GM04503 (cell line): ENCODE measurements at places on chromosomes 5 and 9.

DNA sequence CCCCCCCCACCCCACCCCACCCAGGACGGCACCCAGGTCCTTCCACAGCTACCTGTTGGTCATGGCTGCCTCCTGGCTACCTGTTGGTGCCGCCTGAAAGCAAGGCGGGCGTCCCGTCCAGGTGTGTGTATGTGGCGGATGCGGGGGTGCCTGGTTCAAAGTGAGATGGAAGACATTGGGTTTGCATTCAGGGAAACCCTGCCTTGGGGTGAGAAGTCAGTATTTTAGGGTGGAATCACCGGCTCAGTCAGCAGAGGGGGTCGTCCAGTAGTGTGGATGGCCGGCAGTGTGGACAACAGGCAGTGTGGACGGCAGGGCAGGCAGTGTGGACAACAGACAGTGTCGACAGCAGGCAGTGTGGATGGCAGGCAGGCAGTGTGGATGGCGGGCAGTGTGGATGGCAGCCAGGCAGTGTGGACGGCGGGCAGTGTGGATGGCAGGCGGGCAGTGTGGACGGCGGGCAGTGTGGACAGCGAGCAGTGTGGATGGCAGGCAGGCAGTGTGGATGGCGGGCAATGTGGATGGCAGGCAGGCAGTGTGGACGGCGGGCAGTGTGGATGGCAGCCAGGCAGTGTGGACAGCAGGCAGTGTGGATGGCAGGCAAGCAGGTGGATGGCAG lies 28.0 kb downstream of the NKD2 start:
- DNase-seq: no peak

- no peak for DNase-seq
These were observed 809 bp downstream of the HNRNPAB start for GRCh38 chr5:178204935-178205748.

DNA sequence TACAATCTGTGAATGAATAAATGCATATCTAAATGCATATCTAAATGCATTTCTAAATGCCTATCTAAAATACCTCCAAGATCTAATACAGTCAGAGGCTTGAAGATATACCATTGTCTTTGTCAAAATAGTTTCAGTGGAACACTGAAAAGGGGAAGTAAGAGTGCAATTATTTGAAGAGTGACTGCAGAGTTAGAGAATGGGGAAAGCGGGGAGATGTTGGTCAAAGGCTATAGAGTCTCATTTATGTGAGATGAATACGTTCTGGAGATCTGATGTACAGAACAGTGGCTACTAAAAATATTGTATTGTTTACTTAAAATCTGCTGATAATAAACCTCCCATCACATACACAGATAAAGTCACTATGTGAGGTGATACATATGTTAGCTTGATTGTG lies 1126.2 kb upstream of the CDH9 start:
- no peak for DNase-seq

DNA sequence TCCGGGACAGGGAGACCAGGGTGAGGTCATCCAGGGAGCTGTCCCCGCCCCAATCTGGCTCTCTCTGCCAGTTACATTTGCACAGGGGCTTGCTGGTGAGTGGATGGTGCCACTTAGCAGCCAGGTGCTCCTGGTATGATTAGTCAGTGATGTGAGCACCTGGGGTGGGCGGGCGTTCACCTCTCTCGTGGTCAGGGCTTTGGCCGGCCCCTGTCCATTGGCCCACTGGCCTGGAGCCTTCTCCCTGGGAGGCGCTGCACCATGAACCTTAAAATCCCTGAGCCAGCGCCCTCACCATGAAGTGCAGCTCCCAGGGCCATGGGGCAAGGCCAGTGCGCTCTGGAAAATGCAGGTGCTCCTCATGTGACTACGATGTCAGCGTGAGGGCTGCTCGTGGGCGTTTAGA lies 2.0 kb downstream of the NKD2 start:
- no peak for DNase-seq

DNA sequence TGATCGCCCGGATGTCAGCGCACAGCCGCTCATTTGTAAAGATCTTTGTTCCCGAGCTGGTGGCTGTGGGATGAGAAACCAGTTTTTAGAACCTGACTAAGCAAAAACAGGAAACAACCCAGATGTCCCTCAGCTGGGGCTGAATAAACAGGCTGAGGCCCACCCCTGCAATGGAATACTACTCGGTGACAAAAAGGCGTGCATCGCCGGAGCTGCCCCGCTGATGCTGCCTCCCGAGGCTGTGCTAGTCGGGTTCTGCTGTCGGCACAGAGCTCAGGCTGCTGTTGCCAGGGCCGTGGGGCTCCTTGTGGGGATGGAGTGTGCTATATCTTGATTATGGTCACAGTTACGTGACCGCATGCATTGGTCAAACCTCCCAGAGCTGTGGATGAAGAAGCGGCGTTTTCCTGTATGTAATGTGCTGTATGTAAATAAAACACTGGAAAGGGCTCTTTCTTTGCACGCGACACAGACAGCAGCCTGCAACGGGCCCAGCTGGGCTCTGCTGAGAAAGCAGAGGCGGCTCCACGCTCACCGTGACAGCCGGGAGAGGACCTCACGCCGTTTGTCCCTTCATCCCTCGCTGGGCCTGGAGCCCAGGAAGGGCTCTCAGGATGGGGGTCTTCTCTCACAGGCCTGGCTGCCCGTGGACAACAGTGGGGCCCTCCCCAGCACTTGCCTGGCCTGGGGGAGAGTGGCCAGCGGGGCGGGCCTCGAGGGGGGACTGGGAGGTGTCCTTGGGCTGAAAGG lies 51.5 kb upstream of the RNU6ATAC start:
- DNase-seq: no peak

DNA sequence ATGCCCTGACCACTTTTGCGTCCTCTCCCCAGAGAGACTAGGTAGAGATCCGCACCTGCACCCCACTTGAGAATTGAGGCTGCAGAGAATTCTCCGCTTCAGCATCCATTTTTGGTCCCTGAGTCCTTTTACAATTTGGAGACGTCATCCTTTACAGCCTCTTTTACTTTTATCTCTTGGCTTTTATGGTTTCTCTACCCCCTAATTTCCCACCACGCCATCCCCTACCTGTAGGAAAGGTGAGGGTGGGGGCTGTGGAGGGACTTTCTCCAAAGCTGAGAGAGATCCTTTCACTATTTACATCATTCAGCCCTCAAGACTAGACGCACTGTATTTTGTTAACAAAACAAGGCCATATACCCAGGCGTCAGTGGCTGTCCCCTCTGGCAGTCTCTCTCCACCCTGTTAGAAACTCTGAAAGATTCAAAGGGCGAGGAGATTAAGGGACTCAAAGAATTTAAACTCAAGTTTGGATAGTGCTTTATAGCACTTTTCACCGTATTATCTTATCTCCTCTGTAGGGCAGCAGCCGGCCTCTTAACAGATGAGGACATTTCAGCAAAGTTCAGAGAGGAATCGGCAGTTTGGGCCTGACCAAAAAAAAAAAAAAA lies 1.7 kb downstream of the MSX2 start:
- DNase-seq: no peak

GRCh38 chr9:1031951-1032601 lies 18.1 kb upstream of the DMRT2 start:
- DNase-seq: no peak

DNA sequence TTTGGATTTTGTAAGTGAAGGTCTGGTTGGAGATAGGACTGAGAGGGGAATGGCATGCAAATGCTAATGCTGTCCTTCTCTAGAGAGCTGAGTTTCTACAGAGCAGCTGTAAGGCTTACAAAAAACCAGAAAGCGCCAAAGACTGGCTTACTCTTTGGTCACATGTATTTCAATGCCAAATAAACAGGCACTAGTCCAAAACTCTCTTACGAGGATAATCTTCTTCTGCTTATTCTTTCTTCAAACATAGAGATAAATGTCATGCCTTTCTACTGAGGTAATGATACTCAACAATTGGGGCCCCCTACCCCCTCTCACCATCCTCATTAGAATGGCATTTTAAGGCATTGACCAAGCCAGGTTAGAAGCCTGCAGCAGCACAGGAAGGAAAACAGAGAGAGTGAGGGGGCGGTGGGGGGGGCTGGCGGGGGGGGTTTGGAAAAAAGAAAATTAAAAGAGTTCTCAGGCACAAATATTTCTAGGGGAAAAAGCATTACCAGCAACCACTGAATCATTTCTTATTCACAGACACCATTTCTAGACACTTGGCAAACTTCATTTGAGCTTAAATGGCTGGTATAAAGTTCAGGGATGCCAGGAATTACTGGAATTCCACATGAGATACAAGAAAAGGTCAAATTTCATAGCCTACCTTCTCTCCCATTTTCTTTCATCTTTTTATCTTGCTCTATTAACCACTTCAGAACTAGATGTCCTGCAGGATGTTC lies 34.0 kb downstream of the PUM3 start:
- peak; percentile 86 for DNase-seq

GRCh38 chr5:122314036-122314435 lies 2.0 kb downstream of the SNCAIP start:
- no peak for DNase-seq

- no peak for DNase-seq
These were observed 26.3 kb downstream of the CDK7 start for GRCh38 chr5:69261034-69261433.

DNA sequence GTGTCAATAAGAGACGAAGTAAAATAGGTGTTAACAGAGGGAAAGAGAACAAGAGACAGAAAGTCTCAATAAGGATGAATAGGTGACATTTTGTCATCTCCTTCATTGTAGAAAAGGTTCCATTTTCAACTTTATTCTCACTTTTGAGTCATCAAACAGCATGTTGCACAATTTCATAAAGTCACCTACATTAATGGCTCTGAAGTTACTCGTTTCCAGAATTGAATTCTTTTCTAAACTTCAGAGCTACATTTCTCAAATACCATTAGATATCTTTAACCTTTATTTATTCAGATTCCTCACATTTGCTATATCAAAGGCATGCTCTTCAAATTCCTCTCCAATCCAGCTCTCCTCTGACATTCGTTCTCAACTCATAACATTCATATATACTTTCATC lies 13.1 kb downstream of the ADAMTS6 start:
- DNase-seq: no peak

- no peak for DNase-seq
These were observed 240.9 kb downstream of the GAS1 start for GRCh38 chr9:86706391-86706790.

- DNase-seq: no peak
These were observed 36.3 kb downstream of the PFDN1 start for GRCh38 chr5:140266471-140267200.

DNA sequence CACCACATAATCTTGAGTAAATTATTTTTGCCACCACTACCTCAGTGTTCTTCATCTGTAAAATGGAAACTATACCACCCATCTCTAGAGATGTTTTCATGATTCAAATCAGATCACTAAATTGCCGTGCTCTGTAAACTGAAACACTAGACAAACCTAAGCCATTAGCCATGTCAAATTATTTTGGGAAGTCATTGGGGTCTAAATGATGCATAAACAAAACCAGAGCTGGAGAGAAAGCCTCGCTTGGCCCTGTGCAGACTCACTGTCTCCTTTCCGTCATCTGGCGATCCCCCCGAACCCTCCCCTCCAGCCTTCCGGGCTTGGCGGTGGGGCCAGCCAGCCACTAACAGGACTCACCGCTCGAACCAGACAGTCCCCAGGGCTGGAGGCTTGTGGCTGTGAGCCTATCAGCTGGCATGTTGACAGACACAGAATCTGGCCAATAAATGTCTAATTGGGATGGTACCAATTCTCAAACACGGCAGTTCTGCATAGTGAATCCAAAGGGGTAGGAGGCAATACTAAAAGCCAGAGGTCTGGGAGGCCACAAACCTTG lies 256.5 kb downstream of the SEC61B start:
- DNase-seq: no peak

DNA sequence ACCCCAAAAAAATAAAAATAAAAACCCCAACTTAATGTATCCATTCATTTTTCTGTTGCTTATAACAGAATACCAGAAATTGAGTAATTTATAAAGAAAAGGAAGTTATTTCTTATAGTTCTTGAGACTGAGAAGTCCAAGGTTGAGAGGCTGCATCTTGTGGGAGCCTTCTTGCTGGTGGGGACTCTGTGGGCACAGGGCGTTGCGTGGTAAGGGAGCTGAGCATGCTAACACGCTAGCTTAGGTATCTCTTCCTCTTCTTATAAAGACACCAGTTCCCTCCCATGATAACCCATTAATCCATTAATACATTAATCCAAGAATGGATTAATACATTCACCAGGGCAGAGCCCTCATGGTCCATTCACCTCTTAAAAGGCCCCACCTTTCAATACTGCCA lies 150.9 kb downstream of the ZSWIM6 start:
- no peak for DNase-seq

DNA sequence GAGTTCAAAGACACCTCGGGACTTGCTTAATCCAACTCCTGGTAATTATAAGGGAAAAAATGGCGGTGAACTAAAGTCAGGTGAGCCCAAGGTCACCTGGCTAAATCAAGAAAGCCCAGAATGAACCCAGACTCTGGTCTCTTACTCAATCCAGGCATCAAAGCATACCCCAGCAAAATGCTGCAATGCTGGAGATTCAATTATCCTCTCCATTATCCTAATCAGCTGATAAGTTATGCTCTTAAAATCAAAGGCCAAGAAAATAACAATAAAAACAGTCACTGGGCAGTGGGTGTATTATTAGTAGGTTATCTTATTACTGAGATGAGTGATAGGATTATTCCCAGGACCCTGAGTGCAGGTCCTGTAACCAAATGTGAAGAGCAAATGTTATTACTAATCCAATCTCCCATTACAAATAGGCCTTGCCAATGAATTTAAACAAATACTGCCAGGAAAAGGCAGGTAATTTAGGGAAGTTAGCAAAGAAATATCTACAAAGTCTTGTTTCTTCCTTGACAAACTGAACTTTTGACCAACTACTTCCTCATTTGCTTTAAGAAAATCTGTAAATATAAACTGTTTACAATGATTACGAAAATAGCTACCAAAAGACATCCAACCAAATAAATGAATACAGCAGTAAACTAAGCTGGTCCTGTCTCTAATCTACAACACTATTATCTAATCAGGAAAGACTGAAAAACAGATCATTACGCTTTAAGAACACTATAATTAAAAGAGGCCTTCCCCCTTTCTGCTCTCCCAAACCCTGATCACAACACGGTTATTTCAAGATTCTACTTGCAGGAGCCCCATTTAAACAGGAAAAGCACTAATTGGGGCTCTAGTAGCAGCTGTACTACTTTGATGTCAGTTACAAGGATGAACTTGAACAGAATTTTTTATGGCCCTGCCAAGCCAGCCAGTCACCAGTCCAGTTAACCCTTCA lies 103.2 kb downstream of the MED27 start:
- DNase-seq: no peak

- DNase-seq: no peak
These were observed 1.7 kb downstream of the PPARGC1B start for GRCh38 chr5:149731617-149732323.

- DNase-seq: no peak
These were observed 27.6 kb downstream of the RAPGEF1 start for GRCh38 chr9:131712151-131712716.

DNA sequence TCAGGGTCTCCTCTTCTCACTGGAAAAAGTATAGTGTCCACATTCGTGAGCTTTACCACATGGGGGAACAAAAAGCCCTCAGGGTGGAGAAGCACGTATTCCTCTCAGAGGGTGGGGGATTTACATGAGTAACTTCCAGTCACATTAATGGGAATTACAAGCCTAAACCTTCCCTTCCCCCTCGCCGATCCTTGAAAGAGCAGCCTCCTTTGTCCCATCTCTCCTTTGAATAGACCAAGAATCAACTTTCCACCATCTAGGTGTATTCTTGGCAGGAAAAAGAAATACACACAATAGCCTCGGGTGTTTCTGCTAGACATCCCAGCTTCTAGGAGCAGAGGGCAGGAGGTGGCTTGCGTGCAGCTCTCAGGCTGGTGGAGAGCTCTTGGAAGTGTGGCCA lies 144.4 kb downstream of the ZNF462 start:
- DNase-seq: no peak

- DNase-seq: no peak
These were observed 545 bp downstream of the HMGCS1 start for GRCh38 chr5:43312699-43313034.

GRCh38 chr5:177091232-177091631 lies 4.5 kb downstream of the FGFR4 start:
- no peak for DNase-seq
